ENCODE measurements at places on chromosomes 4 and X. TPM values are rescaled to one million over a fixed set of nuclear protein-coding genes. Genes with fewer than 3 reads are reported as not detected.
A peak's percentile ranks its signal among the peaks of the same experiment; 100 is the strongest.

HTRA3 gene
- 2.1 TPM for polyA plus RNA-seq

LEF1 gene
- polyA plus RNA-seq = 536 TPM

PF4V1 gene
- 0.57 TPM for polyA plus RNA-seq

RAB41 gene
- polyA plus RNA-seq = 0.09 TPM

MAGEC2 gene
- polyA plus RNA-seq = not detected

DNA sequence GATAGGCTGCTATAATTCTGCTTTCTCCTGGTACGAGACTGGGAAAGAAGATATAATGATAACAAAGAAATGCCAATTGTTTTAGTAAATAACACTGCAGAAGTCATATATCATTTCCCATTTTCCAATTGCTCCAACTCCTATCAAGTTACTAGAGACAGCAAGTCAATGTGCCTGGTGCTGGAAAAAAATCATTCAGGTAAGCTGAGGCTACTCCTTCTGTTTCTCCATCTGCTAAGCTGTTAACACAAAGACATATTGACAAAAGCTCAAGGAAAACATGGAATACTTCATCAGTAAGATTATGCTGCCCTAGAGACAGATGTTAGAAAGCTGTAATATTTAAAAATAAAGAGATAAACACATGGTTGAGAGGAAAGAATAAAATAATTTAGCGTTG lies 10.0 kb downstream of the NAA11 start:
- no peak for DNase-seq

DNA sequence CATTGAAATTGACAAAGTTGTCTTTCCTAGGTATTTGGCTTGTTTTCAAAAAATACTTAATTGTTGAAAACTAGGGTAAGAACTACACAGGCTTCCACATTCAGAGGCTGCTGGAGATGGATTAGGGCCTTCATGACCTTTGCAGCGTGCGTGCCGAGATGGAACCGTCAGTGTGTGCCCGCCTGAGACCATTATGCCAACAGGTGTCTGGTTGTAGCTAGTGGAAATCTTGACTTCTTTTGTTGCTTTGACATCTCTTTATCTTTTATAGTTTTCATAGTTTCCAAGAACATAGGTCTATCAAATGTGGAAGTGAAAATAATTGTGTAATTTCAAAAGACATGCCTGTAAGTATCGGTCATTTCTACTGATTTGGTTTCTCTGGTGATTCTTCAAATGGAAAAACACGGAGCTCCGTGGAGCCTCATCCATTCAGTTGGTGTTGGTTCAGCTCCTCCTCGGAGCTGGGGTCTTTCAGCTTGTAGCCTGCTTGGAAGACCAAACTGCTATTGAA lies 38.9 kb upstream of the CLCN4 start:
- DNase-seq = no peak

DNA sequence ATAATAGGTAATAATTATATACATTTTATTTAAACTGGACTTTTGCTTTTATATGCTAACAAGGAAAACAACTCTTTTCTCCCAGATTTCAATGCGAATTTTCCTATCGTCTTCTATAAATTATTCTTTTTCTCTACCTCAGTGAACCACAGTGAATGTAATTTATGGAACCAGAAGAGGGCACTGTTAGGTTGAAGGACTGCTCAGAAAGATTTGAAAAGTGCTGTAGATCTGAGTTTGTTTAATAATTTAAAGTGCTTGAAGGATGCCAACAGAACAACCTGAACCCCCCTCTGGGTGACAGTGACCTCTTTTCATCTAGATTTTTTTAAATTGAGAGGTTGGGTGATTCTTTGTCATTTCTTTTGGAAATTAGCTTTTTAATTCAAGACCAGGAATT lies 54.9 kb downstream of the PHOX2B start:
- peak; percentile 9 for DNase-seq

DNA sequence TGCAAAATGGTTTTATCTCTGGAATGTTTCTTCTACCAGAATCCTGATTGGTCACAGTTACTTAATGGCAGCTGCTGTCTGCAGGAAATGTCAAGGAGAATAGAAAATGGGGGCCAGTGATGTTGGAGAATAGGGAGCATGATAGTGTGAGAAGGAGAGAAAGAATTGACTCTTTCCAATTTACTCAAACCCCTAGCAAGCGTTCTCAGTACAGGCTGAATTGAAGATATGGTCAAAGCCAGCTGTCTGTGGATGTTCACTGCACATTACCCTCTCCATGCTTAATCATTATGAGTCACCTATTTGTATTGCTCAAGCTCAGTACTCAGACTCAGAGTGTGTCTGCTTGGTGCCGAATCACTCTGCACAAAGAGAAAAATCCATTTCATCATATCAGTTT lies 57.8 kb upstream of the FAM47B start:
- no peak for DNase-seq
